Stimulated activated effector memory CD8-positive, alpha-beta T cell treated with anti-CD3 and anti-CD28 coated beads, Interleukin-12 subunit alpha, Interleukin-12 subunit beta, amount 100 ng/mL, for 72 hours (primary cell): ENCODE measurements at places on chromosomes 1 and 21.

GRCh38 chr1:240254778-240255291 lies 163.2 kb downstream of the FMN2 start:
- DNase-seq = no peak

DNA sequence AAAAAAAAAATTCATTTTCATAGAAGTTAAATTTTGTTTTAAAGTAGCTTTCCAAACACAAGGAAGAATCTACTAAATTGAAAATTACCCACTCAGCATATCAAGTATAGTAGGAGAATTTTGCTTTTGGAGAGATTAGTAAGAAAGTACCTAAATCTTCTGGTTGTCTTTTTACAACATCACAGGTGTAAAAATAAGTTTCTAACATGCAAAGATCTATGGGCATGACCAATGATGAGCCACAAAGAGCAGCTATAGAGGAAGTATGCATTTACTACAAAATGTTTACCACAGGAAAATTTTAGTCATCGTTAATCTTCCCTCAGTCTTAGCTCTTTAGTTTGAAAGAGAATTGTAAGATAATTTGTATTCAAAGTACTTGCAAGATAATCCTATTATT lies 28.1 kb downstream of the ANGPTL3 start:
- DNase-seq = no peak

- no peak for DNase-seq
Measured at GRCh38 chr1:160371346-160371631, 4.4 kb downstream of the NHLH1 start.

- DNase-seq = no peak
Measured at GRCh38 chr1:39130325-39130724, 74.2 kb upstream of the MACF1 start.

- DNase-seq = no peak
Measured at GRCh38 chr1:201180901-201181300, 9.7 kb upstream of the IGFN1 start.

GRCh38 chr21:31351438-31351837 lies 7.4 kb upstream of the TIAM1 start:
- no peak for DNase-seq

- no peak for DNase-seq
Measured at GRCh38 chr1:49098866-49099265, 322.2 kb upstream of the BEND5 start.

DNA sequence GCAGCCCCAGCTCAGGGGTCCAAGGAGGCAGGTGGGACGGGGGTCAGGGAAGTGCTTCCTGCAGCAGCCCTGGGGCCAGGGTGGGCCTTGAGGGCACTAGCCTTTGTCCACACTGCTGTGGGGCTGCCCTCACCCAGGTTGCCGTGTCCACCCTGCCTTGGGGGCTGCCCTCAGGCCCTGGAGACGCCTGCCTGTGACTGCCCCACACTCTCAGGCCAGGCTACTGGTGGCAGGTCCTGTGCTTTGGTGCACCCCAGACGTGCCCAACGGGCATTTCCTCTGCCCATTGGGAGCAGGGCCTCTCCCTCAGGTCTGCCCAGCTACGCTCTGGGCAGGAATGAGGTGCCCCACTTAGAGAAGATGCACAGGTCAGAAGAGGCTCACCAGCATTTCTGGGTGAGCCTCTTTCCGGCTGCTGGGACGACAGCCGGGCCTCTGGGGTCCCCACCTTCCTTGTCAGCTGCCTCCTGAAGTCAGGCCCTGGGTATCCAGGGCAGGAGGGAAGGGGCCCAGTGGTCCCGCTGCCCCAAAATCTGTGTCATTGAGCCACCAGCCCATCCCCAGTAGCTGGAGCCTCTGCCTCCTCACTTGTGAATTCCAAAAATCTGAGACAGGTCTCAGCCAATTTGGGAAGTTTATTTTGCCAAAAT lies 2.7 kb upstream of the MMEL1 start:
- DNase-seq = no peak

GRCh38 chr1:180670681-180671080 lies 38.9 kb downstream of the XPR1 start:
- no peak for DNase-seq

- DNase-seq = no peak
Measured at GRCh38 chr1:60891765-60892164, 190.6 kb upstream of the NFIA start.

- no peak for DNase-seq
Measured at GRCh38 chr1:45979074-45979777, 153.2 kb downstream of the PIK3R3 start.

DNA sequence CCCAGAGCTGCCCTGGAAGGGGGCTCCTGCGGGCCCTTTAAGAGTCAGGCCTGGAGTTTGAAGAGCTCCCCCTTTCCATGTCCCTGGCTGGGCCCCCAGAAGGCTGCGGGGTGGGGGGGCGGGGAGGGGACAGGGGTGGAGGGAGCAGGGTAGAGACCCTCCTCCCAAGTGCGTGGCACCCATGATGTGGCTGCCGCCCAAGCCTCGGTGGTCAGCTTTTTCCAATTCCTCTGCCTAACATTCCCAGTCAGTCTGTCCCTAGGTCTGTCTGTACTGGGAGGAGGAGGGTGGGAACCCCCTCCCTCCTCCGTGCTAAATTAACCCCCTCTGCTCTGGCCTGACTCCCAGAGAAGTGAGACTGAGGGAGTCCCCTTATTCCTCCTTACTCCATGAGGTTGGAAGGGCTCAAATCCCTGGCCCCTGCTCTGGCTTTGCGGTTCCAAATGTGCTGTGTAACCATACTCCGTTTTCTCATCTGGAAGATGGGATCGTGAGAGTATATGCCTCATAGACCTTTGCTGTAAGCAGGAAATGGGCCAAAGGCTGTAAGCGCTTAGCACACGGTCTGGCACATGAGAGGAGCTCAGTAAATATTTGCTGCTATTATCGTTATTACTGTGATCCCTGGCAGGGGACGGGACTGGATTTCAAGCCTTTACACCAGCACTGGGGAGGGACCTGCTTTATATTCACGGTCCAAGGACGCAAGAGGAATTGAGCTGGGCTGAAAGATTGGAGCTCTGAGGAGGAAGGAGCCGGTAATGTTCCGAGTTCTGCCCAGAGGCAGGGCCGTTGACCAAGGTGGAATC lies 658 bp upstream of the COL16A1 start:
- DNase-seq = no peak

DNA sequence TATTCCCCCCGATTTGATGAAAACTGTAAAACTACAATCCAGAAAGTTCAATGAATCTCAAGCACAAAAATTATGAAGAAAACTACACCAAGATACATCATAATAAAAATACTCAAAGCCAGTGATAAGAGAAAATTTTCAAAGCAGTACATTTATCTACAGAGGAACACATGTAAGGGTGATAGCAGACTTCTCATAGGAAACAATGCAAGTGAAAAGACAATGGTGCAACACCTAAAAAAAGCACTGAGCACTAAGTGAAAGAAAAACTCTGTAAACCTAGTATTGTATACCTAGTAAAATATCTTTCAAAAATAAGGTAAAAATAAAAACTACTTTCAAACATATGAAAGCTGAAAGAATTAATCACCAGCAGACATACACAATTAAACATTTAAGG lies 76.1 kb upstream of the IRF2BP2 start:
- DNase-seq = no peak

DNA sequence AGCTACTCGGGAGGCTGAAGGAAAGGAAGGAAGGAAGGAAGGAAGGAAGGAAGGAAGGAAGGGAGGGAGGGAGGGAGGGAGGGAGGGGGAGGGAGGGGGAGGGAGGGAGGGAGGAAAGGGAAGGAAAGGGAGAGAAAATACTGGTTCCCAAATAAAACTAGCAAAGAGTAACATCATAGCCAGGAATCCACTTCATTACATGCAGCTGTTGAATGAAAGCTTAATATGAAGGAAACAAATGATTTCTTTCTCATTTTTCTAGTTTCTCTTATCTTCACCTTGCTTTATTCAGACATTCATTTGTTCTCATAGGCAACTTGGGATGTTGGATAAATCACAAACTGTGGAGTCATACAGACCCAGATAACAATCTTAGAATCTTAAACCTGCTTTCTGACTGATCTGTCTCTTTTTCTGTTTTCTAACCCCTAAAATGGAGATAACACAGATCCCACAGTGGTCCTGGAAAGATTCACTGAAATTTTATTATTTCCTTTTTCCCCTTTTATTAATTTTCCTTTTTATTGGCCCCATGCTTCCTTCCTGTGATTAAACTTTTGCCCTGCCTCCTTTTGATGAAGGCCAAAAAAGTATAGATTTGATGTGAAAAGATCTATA lies 52.5 kb upstream of the USH2A start:
- no peak for DNase-seq

DNA sequence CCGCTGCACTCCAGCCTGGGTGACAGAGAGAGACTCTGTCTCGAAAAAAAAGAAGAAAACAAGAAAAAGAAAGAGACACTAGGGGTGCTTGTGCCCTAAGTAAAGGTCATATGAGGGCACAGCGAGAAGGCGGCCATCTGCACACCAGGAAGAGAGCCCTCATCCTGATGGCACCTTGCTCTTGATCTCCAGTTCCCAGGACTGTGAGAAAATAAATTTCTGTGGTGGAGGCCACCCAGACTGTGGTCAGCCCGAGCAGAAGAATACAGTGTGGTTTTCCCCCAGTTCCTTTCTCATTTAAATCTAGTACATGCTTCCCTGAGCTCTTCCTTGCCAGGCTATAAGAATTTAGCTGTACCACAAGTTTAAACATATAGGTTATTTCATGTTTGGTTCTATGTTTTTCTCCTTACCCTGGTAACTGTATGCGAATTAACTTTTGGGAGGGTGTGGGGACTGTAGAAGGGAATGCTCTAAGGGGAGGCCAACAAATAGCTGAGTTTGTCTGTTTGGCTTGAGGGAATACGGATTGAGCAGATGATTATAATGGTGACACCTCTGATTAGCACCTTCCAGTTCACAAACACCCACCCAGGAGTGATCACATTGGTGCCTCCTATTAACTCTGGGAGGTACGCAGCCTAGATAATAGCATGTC lies 119.6 kb upstream of the ERRFI1 start:
- no peak for DNase-seq

GRCh38 chr1:2229911-2230731 lies 2.0 kb downstream of the SKI start:
- no peak for DNase-seq

DNA sequence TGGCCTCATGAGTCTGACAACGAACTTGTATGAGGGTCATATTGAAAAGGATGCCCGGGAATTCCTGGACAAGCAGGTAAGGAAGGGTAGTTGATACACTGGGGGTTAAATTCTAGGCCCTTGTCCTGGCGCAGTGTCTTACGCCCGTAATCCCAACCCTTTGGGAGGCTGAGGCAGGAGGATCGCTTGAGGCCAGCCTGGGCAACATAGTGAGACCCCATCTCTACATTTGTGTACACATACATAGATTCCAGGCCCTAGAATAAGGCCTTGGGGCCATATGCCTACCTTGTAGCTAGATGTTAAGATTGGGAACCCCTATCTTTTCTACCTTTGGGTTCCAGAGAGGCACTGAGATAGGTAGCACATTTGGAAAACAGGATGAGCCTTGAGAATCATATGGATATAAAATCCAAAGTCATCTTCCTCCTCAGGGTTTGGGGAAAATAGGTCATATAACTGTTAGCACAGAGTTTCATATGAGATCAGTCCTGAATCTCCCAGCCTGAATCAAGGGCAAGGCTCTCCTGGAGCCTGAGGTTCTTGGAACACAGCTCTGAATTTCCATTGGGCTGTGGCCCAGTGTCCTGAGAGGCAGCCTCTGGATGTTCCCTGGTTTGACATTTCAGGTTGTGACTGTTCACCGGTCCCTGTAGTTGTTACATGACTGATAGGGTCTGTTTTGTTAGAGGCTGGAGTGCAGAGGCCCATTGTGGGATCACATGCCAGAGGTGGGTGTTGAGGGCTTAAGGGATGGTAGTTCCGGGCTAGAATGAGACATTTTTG lies 104.4 kb downstream of the PIK3R3 start:
- no peak for DNase-seq

- DNase-seq = no peak
Measured at GRCh38 chr1:93969371-93969770, 60.1 kb upstream of the GCLM start.

GRCh38 chr1:172321451-172321850 lies 99.0 kb upstream of the C1orf105 start:
- no peak for DNase-seq

GRCh38 chr1:90854397-90854924 lies 137.4 kb upstream of the BARHL2 start:
- no peak for DNase-seq

DNA sequence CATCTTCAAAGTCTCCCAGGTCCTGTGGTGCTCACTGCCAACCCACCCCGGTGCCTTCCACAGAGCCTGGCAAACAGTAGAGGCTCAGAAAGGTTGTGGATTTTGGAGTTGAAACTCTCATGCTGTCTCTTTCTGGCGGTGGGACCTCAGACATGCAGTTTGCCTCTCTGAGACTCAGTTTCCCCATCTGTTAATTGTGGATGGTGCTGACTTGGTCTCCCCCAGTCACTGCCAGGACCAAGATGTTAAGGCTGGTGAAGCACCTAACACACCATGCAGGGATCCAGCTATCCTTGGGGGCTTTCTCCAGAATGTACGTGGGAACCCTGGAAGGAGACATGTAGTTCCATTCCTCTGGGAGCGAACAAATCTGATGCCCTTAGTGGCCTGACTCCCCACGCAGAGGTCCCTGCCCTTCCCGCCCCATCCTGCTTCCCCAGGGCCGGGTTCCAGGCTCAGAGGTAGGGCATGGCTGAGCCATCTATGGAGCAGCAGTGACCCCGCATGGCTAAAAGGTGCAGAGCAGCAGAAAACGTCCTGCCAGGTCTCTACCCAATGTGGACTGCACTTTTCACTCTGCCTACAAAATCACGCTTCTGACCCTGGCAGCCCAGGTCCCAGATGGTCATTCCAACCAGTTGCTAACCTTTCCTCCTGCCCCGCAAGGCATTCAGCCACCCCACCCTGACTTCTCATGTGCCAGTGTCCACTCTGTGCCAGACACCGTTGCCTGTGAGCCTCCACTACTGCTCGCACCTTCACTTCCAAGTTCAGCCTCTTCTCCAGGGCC lies 9.2 kb upstream of the TTC22 start:
- DNase-seq = peak; percentile 58

- DNase-seq = no peak
Measured at GRCh38 chr1:54244655-54245054, 44.7 kb downstream of the MRPL37 start.

DNA sequence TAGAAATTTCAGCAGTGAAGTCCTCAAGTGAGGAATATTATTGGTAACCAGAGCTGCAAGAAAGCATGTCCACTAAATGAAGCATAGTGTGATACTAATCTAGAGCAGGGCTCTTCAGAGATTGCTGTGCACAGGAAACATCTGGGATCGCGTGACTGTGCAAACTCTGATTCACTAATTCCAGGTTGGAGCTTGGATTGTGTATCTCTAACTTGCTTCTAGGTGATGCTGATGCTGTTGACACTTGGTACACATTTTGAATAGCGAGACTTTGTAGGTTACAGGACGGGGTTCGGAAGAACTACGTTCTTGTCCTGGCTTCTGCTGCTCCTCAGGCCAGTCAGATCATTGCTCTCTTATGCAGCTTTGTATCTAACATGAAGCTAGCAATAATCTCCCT lies 66.5 kb downstream of the PRRX1 start:
- DNase-seq = no peak
